Endodermal cell (in vitro differentiated cells): ENCODE measurements at places on chromosomes 2 and 18.
A peak's percentile ranks its signal among the peaks of the same experiment; 100 is the strongest.

GRCh38 chr2:132621131-132621875 lies 48.7 kb downstream of the LYPD1 start:
- H3K4me1 ChIP-seq, result no peaks in the 10 kb centered on the region
- DNase-seq, result no peak
- no peaks in the 10 kb centered on the region for H3K36me3 ChIP-seq
- H3K27ac ChIP-seq, result no peak overlapping the region

DNA sequence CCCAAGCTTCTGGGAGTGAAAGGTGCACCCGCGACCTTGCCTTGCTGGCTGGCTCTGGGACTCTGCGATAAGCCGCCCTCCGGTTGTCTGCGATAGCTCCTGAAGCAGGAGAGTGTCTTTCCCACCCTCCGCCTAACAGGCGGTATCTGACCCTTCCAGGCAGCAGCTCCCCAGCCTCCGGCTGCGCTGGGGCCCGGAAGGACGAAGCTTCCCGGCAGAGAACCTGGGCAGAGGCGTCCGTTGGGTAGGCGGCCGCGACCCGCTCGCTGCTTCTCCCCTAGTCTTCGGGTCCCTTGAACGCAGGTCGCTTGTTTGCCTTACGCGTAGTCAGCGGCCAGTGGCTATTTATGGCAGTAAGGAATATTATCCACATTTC lies 446 bp upstream of the RHBDD1 start:
- no peaks in the 10 kb centered on the region for H3K4me1 ChIP-seq
- DNase-seq, result peak; percentile 86
- no peaks in the 10 kb centered on the region for H3K36me3 ChIP-seq

GRCh38 chr18:75844146-75844545 lies 416.6 kb upstream of the SMIM21 start:
- H3K4me1 ChIP-seq, result no peaks in the 10 kb centered on the region
- no peaks in the 10 kb centered on the region for H3K27me3 ChIP-seq
- H3K27ac ChIP-seq, result no peak overlapping the region
- H3K36me3 ChIP-seq, result no peaks in the 10 kb centered on the region
- no peak overlapping the region for H3K4me3 ChIP-seq

GRCh38 chr2:18368008-18368407 lies 192.4 kb downstream of the RDH14 start:
- no peak for DNase-seq
- no peaks in the 10 kb centered on the region for H3K27me3 ChIP-seq
- H3K36me3 ChIP-seq, result no peaks in the 10 kb centered on the region
- no peak overlapping the region for H3K4me3 ChIP-seq

DNA sequence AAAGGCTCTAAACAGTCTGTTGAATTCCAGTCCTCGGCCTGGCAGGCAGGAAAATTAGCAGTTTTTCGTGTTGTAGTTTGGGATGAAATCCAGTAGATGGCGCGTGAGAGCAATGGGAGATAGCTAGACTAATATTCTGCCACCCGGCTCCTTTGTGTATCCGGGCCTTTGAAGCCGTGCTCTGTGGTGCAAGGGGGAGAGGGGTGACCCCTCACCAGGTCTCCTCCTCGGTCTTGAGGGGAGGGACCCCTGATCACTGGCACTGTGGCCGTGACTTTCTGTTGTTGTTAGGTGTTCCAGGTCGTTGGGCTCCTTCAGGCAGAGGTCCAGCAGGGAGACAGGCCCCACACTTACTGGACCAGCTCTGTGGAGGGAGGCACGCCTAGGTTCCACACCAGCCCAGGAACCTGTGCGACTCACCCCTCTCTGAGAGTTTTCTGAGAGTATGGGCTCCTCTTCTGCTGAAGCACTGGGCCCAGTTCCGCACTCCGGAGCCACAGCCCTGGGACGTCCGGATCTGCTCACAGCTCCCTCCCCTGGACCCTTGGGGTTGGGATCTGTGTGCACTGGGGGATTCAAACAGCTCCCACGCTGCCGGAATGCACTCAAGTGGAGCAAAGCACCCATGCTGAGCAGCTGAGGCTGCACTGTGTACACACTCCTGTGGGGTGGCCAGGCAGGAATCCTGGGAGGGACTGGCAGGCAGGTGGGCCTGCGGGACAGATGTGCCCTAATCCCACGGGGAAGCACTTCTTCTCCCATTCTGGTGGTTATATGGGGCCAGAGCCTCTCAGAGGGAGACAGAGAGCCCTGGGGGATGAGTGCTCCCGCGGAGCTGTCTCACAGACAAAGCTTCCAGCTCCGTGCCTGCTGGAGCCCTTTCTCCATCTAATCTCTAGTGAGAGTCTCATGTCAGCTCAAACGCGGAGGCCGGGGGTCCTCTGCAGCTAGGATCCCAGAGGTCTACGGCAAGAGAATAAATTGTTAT lies 8.8 kb downstream of the GKN2 start:
- H3K27me3 ChIP-seq, result no peaks in the 10 kb centered on the region
- H3K27ac ChIP-seq, result no peak overlapping the region
- H3K4me1 ChIP-seq, result peaks cover 4% of the 10 kb centered on the region
- H3K36me3 ChIP-seq, result no peaks in the 10 kb centered on the region
- DNase-seq, result peak; percentile 92
